ENCODE measurements at places on chromosomes 12 and 14.

GRCh38 chr12:65938807-65939206, 114.5 kb downstream of the HMGA2 start:
- DNase-seq = no peak

- no peak for DNase-seq
These were observed 406.3 kb upstream of the USP15 start for GRCh38 chr12:61853945-61854344.

GRCh38 chr12:100043631-100044030, 58.9 kb upstream of the ANKS1B start:
- no peak for DNase-seq

GRCh38 chr14:54226558-54226957, 170.2 kb upstream of the CDKN3 start:
- no peak for DNase-seq

DNA sequence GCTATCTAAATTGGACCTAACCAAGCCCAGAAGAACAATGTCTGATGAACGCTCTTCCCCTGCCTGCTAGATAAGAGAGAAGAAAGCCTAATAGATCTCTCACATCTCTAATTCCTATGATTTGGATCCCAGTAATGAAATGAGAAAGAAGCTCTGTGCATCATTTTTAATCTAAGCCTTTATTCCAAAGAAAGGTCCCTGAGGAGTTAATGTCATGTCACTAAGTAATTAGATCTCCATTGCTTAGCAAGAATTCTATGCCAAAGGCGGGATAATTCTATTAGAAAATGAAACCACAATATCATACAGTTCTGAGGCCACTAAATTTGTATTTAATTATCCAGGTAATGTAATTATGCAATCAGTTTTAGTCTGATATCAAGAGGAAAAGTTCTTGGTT, 74.2 kb upstream of the TMEM260 start:
- DNase-seq = no peak

DNA sequence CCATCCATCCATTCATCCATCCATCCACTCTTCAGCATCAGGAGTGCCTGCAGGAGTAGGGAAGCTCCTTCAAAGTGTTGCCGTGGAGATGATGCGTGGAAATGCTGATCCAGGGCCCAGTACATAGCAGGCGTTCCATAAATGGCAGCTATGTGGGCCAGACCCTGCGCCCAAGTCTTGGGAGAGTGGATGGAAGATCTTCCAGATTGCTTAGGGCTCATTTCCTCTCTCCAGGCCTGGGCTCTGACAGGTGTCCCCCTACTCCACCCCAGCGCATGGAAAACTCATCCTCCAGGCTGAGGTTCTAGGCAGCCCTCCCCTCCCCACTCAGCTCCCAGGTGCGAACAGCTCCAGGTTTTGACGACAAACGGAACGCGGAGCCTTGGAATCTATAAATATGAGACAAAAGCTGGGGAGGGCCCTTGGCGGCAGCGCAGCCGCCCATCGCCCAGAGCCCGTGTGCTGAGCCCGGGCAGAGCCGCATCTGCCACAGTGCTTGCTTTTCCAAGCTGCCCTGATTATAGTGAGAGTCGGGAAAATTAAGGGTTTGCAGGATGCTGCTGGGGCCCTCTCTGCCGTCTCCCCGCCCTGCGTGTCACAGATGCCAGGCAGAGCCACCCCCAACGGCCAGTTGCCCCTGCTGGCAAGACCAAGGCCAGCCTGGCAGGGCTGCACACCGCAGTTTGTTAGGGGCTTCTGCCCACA, 1.6 kb downstream of the BEGAIN start:
- no peak for DNase-seq

- DNase-seq = no peak
These were observed 350.2 kb downstream of the DIO2 start for GRCh38 chr14:79861111-79861510.

DNA sequence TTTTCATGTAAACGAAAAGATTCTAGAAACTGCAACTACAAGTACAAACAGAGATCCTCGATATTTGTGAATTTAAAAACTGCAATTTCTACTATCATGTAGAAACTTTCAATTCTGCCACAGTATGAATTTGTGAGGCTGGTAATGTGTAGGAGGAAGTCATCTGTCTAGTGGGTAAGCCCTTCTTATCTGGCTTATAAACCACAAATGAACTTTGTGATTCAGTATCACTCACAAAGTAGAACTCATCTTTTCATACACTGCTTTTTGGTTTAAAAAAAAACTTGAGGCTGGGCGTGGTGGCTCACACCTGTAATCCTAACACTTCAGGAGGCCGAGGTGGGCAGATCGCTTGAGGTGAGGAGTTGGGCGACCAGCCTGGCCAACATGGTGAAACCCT, 20.7 kb downstream of the GTF2A1 start:
- DNase-seq = no peak

- peak; percentile 39 for DNase-seq
These were observed 22.0 kb downstream of the SLC25A21 start for GRCh38 chr14:37150414-37150813.

- no peak for DNase-seq
These were observed 19.4 kb downstream of the GNS start for GRCh38 chr12:64739778-64740177.

DNA sequence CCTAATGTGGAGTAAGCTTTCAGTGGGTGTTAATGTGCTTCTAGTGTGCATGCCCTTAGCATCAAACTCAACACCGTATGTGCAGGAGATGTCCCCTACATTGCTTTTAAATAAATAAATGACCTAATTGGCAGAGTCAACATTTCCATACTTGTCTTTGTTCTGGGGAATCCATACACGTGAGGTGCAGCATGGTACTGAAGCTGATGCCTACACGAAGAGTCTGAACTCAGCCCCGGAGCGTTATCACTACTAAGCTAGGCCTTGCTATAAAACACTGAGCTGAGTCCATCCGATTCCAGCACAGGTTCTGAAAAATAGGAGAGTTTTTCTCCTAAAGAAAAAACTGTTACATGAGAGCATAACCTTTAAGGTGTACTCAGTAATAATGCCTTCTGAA, 125.0 kb upstream of the DYRK2 start:
- no peak for DNase-seq

GRCh38 chr14:100278702-100279101, 27.5 kb downstream of the SLC25A29 start:
- peak; percentile 55 for DNase-seq

DNA sequence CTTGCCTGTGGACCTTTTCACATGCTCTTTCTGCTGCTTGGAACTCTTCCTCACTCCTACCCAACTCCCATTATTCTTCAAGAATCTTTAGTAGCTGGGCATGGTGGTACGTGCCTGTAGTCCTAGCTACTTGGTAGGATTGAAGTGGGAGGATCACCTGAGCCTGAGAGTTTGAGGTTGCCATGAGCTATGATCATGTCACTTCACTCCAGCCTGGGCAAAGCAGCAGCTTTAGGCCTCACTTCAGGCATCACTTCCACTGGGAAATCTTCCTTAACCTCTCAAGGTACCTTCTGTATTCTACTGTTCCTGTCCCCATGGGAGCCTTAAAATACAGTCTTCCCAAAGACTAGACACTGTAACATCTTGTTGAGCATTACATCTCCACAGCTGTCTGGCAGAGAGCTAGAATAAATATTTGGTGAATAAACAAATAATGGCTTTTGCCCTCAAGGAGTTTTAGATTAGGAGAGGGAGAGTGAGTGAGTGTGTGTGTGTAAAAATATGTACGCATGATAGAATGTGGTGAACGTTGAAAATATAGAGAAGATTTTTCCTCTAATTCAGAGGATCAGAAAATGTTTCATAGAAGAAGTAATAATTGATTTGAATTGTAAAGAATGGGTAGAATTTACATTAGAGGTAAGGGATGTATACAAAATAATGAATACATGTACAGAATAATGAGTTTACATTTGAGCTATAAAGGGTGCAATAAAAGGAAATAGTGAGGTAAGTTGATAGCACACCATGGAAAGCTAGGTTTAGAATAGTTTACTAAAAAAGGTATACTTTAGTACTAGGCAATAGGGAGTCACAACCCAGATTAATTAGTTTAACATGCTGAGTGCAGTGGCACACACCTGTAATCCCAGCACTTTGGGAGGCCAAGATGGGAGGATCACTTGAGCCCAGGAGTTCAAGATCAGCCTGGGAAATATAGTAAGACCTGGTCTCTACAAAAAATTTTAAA, 29.2 kb upstream of the BMAL2 start:
- DNase-seq = no peak

DNA sequence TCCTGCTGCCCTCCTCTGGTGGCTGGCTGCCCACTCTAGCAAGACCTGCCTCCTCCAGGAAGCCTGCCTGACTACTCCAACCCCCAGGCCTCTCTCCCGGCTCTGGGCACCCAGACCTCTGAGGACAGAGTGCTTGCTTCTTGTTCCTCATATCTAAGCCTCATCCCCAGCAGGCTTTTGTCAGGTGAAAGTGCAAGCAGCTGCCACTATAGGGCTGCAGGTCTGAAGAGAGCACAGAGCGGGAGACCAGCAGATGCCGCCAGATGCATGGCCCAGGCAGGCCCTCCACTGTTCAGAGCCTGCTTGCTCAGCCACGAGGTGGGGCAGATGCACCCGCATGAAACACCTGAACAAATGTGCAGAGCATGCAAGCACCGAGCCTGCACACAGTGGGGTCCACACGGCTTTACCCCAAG, 73.0 kb downstream of the SERPINA3 start:
- no peak for DNase-seq

GRCh38 chr12:131929581-131930456, 743 bp downstream of the PUS1 start:
- no peak for DNase-seq

DNA sequence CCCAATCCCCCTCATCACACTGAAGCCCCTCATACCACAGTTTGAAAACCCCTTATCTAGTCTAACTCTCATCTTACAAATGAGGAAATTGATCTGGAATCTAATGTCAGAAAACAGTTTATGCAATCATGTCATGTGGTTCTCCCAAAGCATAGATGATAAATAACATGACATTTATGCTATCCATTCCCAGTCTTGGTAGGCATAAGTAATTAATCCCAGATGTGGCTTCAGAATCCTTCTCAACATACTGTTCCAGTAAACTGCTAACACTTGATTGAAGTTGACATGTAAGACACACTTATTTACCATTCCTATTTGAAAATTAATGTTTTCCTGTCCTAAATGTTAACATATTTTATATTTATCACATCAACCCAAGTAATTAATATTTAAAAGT, 168.7 kb downstream of the GALC start:
- peak; percentile 22 for DNase-seq

GRCh38 chr14:61537563-61538463, 157.5 kb upstream of the HIF1A start:
- peak; percentile 92 for DNase-seq

- DNase-seq = peak; percentile 93
These were observed 1.4 kb downstream of the ZNF385A start for GRCh38 chr12:54383041-54383609.

Data from fibroblast of skin of right biceps (primary cell).